H9 (cell line): ENCODE measurements at places on chromosomes 5 and 9.

DNA sequence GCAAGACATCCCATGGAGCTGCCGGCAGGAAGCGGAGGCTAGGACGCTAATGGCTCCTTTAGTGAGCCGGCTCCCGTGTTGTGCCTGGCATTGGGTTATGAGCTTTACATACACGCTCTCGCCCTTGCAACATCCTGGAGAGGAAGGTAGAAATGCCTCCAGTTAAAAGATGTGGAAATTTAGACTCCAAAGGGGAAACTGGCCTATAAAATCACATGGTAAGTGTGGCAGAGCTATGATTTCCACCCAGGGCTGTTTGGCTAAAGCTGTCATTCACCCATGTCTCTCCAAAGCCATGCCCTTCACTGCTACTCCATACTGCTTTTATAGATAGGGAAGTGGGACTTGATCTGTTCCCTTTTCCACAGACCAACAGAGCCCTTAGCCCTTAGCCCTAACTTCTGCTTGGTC, 5.2 kb downstream of the GM2A start:
- H3K4me1 ChIP-seq: peaks cover 3% of the 10 kb centered on the region; the same call in 1 of the 2 replicates
- no peaks in the 10 kb centered on the region; the same call in 2 of the 3 replicates for H3K36me3 ChIP-seq

GRCh38 chr9:88950341-88951154, 40.7 kb upstream of the S1PR3 start:
- H3K4me1 ChIP-seq: no peaks in the 10 kb centered on the region; the same call in 1 of the 2 replicates
- no peak overlapping the region for H3K4me3 ChIP-seq
- no peak overlapping the region for H3K27ac ChIP-seq
- no peak for DNase-seq

DNA sequence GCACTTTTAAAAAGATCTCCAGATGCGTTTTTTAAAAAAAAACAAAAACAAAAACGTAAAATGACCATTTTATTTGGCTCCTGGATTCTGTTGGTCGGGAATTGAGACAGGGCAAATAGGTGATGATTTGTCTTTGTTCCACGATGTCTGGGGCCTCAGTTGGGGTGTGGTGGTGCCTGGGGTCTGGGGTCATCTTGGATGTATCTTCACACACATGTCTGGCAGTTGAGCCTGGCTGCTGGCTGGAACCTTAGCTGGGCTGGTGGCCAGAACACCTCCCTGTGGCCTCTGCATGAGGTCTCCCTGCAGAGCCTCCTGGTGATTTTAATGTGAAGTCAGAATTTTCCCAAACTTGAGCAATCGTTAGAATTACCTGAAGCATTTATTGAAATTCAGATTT, 42.5 kb upstream of the BASP1 start:
- H3K4me1 ChIP-seq: no peaks in the 10 kb centered on the region
- no peak overlapping the region for H3K27ac ChIP-seq
- no peaks in the 10 kb centered on the region for H3K27me3 ChIP-seq
- H3K36me3 ChIP-seq: no peaks in the 10 kb centered on the region
- no peak for DNase-seq
- H3K4me3 ChIP-seq: no peak overlapping the region

DNA sequence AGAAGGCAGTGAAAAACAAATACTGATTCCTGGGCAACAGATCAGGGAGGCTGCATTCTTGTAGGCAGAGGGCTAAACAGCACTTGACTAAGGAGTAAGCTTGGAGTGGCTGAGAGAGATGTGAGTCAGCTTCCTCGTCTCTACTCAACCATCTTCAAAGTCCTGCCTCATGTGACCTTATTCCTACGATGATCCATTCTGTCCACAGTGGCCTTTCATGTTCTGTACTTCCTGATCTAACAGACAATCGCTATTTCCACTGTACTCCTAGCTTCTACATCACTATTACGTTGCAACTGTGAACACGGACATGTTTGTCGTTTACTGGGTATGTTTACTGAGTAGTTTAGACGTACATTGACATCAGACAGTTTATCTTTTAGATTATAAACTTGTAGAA, 365.4 kb downstream of the ARL15 start:
- H3K4me3 ChIP-seq: no peak overlapping the region
- H3K27me3 ChIP-seq: no peaks in the 10 kb centered on the region
- peaks cover 3% of the 10 kb centered on the region for H3K36me3 ChIP-seq
- H3K27ac ChIP-seq: no peak overlapping the region
